T-helper 2 cell treated with Interferon-gamma antibody and Interleukin-4, amounts not matched to agents 5 μg/mL and 100 μg/mL, for 36 hours (primary cell): ENCODE measurements at places on chromosomes 13 and 19.

- no peak for DNase-seq
These were observed 85.1 kb downstream of the RNASEH2B start for GRCh38 chr13:50994651-50995050.

GRCh38 chr13:49254007-49254406 is 6.3 kb downstream of the CDADC1 start:
- DNase-seq, result no peak

DNA sequence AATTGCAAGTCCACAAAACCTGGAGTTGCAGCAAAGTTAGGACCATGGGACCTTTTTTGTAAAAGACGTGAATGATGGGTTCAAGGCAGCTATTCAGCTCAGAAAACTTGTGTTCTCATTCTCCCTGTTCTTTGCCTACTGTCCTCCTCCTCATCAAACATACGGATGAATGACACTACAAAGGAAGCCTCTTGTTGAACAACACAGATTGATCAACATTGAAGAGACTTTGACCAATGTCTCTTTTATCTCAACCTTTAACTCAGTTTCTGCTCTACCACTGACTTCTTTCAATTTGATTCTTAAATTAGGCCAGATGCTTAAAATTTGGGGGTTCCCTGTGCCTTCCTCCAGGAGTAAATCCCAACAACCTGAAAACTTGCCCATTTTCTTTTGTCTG is 27.9 kb upstream of the KLF12 start:
- no peak for DNase-seq

GRCh38 chr13:111020546-111020945 is 94.6 kb upstream of the ARHGEF7 start:
- DNase-seq, result no peak

DNA sequence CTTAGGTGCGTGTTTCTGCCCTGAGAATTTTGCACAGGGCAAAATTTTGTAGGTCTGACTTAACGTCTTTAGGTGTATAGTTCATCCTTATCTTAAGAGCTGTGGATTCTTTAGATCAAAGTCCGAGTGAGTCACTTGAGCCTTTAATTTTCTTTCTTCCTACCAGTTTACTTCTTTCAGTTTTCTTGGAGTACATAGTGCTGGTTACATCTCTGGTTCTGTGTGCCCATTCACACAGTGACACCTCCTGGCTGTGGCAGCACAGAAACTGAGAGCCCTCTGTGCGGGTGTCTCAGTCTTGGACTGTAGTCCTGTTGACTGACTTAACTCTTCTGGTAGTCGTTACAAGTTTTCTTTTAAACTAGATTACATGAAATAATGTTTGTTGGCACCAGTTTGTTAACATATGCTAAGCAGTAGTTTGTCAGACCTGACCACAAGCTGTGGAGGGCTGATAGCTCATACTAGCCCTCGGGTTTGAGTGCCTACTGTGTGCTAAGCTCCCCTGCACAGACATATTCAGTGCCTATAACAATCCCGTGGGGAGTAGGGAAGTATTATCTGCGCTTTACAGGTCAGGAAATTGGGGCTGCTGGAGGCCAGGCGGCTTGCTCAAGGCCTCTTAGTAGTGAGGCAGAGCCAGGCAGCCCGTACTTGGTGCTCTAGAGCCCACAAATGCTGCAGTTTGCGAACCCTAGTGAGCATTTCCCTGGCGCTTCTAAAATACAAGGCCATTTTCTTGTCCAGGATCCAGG is 1.6 kb downstream of the GATAD2A start:
- peak; percentile 61 for DNase-seq

- no peak for DNase-seq
These were observed 9.1 kb downstream of the SSBP4 start for GRCh38 chr19:18428173-18428786.

DNA sequence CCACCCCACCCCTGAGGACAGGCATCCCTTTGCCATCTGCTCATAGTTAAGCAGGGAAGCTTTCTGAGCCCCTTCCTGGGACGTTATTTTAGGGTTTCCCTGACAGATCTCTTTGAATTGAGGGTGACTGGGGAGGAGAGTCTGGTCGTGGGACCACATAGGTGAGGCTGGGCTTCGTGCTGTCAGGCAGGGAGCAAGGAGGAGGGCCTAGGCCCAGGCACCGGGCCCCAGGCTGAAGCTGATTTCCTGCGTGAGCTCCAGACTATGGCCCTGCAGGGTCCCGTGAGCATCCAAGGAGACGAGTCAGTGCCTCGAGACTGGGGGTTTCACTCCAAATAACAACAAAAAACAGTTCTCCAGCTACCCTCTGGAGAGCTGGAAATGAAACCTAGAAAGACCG is 60.4 kb downstream of the MYO9B start:
- DNase-seq, result no peak

DNA sequence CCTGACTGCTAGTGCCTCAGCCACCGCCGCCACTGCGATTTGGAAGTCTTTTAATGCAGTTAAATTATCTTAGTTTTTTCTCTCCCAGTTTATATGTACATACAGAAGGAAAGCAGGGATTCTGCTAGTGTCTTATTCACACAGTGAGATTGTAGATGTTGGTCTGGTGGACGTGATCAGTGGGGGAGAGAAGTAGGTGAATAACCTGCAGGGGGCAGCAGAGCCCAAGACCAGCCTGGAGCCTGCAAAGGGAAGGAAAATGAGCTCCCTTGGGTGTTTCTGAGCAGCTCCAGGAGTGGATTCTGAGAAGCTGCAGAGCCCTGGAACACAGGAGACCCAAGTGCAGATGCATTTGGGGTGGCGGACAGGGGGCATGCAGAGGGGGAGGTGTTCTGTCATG is 26.3 kb downstream of the ZNF844 start:
- DNase-seq, result peak; percentile 36

DNA sequence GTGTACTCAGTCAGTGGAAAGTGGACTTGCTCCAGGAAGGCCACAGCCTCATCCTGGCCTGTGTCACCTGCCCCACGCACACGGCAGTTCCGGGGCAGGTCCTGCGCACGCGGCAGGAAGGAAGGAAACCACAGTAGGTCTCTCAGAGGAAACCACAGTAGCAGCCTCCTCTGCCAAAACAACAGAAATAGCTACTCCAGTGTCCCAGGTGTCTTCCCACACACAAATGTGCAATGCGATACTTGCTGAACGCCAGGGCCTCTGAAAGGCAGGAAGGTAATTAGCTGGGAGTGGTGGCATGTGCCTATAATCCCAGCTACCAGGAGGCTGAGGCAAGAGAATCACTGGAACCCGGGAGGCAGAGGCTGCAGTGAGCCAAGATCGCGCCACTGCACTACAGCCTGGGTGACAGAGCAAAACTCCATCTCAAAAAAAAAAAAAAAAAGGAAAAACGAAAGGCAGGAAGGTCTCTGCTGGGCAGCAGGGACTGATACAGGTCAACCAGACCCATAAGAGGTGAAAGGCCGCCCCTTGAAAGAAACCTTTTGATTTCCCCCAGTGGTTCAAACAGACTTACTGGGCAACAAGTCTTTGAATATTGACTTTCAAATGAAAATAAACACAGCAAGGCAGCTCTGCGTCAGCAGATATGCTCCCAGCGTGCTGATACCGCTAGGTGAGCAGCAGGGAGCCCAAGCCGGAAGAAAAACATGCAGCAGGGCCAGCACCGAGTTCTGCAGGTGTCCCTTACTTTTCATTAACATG is 49.5 kb downstream of the CRYL1 start:
- DNase-seq, result peak; percentile 70

DNA sequence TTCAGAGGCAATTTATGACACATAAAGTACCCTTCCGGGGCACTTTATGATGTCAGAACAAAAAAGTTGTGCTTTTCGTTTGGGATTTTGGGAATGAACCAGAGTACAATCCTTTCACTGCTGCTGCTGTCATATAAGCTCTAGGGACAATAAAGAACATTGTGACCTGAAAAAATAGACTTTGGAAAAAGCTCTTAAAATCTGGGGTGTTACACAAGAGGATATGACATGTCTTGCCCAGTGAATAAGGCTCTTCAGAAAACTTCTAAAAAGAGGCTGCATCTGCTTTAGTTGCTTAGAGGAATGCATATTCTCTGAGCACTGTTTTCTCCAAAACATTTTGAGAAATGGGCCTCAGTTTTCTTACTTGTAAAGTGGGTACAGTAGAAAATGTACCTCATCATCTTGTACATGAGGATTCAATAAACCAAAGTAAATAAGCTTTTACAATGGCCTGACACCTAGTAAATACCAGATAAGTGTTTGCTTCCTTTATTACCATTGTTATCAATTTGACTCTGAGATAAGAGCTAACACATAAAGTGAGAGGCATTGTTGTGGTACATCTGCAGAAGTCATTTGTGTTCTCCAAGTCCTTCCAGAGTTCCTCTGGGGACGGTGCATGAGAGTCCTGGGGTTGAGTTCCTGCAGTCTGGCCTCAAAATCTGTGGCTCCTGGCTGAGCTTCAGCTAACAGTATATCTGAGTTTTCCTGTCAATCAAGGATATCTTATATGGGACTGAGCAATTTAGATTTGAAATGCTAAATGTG is 67.4 kb upstream of the EDNRB start:
- DNase-seq, result no peak

GRCh38 chr13:29819143-29819542 is 31.3 kb downstream of the UBL3 start:
- no peak for DNase-seq

DNA sequence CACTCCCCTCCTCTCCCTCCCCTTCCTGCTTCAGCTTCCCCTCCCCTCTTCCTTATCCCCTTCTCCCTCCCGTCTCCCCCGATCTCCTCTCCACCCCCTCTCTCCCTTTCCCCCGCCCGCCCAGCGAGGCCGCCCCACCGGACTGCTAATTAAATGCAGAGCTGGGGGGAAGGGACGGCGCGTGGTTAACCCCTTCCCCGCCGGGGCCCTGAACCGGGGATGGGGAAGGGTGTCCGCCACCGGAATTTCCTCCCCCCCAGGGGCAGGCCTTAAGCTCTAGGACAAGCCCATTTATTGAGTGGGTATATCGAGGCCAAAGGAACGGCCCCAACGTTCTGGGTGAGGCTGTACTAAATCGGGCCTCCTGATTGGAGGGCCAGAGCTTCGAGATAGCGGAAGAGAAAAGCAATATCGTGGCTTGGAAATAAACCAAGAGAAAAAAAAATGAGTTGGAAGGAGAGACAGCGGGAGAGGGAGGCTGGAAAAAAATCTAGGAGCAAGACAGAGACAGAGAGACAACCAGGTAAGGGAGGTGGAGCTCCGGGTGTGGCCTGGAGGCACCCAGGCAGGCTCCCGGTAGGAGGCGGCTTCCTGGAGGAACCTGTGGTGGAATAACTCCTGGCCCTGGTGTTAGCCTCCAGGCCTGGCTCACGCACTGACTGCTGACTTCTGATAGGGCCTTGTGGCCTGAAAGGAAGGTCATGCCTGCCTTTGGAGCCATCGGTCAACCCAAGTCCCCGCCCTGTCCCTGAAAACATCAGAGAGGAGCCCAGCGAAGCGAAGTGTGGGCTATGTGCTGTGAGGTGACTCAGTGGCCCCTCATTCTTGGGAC is 11.6 kb upstream of the JUND start:
- DNase-seq, result peak; percentile 81
